ENCODE measurements at places on chromosomes 1 and 21.

GRCh38 chr1:37680933-37681332, 11.4 kb upstream of the CDCA8 start:
- no peak for DNase-seq

GRCh38 chr21:36567216-36567885, 87.4 kb upstream of the CLDN14 start:
- DNase-seq, result no peak

GRCh38 chr1:116380499-116381242, 7.6 kb downstream of the ATP1A1 start:
- DNase-seq, result no peak

GRCh38 chr1:213989002-213989855, 1.5 kb downstream of the PROX1 start:
- DNase-seq, result no peak

DNA sequence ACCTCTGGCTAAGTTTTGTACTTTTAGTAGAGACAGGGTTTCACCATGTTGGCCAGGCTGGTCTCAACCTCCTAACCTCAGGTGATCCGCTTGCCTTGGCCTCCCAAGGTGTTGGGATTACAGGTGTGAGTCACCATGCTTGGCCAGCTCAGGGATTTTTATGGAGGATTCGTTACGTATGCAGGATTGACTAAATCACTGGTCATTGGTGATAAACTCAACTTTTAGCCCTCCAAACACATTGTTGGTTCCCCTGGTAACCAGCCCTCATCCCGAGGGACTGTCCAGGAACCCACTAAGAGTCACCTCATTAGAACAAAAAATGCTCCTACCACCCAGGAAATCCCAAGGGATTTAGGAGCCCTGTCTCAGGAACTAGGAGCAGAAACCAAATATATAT, 40.4 kb downstream of the ST3GAL3 start:
- no peak for DNase-seq

- no peak for DNase-seq
Measured at GRCh38 chr1:206709772-206710459, 25.2 kb downstream of the MAPKAPK2 start.

DNA sequence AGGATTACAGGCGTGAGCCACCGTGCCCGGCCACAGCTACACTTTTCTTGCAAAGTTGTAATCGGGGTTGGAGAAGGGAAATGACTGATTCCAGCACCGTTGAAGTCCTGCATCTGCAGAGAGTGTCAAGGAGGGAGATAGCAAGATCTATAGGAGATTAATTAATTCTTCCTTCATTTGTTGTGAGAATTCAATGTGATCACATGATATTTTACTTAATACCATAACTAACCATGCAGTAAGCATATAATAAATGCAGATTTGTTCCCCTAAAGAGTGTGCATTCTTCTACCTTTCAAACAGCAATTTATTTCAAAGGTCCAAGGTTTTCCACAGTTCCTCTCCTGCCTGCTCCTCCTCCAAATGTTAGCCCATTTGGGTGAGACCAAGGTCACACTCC, 204.5 kb downstream of the GREM2 start:
- DNase-seq, result no peak

DNA sequence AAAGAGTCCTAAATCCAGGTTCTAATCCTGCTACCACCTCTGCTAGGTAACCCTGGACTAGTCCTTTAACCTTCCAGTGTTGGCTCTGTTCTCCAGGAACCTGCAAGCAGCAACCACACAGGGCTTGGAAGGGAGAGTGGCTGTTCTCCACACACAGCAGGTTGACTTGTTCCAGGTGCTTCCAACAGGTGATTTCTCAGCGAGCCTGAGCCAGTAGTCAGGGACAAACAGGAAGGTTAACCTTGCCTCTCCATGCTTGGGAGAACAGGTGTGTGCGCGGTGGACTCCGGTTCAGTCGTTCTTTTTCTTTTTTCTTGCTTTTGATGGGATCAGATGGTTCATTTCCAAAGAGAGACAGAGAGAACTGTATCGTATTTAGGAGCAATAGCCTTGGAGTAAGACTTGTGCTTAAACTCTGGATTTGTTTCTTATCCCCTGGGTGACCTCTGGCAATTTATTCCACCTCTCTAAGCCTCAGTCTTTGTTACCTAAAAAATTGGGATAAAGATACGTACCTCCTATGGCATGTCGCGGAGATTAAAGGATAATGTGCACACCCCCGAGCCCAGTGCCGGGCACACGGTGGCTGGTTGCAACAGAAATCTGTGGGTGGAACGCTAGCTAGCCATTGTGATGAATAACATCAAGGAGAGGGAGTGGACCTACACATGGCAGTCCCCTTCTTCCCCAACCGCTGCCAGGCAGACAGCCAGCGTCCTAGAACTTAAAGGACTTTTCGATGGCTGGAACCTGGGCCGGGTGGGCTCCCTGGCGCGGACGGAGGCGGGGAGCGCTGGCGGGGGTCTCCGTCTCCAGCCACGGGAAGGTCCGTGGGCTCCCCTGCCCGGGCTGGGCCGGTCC, 583 bp upstream of the CACHD1 start:
- no peak for DNase-seq

DNA sequence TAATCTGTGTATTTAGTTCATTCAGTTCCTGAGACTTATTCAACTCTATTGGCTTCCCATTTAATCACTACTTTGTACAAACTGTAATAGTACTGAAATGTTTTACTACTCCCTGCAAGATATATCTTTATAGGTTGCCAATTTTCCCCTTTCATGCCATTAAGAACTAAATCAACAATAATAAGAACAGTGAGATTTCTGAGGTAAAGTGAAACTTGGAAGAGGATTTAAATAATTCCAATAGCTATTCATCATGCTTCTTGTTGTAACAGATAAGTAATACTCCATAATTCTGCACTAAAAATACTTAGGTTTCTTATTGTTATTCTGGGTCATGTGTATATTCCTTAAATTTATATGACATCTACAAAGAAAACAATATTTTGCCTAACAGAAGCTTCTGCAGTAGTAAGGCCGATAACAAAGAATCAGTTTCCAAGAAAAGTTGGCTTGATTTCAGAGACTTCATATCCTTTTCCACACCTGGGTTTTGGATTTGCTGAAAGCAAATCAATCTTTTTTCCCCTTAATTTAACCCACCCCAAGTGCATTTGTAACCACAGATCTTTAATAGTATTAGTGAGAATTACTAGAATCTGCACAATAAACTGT, 258.3 kb downstream of the FAF1 start:
- DNase-seq, result no peak

GRCh38 chr1:172900376-172900997, 150.3 kb downstream of the TNFSF18 start:
- DNase-seq, result no peak

- no peak for DNase-seq
Measured at GRCh38 chr1:205450448-205450847, 5.4 kb downstream of the BLACAT1 start.
